ENCODE measurements at places on chromosomes 11 and 22.

DNA sequence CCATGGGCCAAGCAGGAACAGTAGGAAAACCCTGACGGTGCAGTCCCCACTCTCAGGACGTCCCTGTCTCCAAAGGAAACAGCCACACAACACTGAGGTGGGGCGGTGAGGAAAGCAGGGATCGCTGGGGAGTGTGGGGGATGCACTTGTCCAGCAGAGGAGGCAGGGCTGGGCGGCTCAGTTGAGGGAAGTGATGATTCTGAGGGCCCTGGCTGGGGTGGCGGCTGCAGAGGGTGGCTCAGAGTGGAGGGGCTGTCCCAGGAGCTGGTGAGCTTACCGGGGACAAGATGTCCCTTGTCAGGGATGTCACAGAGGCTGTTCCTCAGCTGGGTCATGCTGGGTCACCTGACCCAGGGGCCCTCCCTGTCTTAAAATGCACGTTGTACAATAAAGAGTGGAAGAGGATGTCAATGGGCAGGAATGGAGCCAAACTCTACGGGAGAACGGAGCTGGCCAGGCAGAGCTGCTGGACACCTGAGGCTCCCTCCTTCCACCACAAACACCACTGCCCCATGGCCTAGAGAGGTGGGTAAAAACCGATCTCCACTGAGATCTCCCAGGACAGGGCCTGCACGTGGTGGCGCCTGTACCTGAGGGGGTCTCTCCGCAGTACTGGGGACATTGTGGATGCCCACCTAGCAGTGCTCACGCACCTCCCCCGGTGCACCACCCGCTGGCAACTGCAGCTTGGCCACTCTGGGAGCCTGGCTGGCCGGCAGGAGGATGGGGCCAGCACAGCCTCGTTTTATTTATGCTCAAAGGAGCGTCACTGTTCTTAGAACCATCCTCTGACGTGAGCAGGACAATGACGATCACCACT lies 9.7 kb upstream of the EFCAB6 start:
- no peak for DNase-seq

DNA sequence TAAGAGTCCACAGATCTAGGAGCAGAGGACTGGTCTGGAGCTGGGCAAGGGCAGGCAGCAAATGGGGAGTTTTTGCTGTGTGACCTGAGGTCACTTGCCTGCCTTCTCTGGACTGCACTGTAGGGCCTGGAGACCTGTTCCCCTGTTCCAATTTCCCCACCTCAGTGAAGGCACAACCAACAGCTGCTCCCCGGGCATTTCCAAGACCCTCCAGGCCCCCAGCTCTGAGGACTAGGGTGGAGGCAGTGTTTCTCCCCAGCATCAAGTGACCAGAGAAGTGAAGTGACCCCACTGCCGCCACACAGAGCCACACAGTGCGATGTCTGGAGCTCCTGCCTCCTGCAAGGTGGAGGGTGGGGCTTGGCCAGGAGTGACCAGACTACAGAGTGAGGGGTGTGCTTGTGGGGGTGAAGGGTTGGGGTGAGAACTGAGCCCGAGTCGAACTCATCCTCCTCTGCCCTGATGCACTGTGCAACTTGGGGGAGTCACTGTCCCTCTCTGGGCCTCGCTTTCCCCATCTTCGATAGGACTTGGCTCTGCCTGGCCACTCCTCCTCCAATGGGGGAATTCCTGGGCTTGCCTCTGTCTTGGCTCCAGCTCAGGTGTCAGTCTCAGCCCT lies 21.6 kb downstream of the P2RY2 start:
- DNase-seq, result no peak

DNA sequence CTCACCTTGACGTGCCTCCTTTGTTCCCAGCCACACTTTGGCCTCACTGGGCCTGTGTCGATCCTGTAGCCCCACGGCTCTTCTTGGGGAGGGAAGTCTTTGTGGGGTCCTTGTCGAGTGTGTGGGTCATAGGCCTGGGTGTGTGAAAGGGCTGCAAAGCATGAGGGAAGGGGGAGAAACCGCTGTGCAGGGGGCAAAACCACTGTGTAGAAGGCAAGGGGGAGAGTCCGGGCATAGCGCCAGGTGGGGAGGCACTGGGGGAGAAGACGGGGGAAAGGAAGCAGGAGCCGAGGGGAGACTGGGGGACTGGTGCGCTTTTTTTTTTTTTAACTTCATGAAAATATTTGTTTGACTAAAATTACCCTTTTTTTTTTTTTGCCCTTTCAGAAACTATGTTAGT lies 65.1 kb upstream of the RASD2 start:
- no peak for DNase-seq

DNA sequence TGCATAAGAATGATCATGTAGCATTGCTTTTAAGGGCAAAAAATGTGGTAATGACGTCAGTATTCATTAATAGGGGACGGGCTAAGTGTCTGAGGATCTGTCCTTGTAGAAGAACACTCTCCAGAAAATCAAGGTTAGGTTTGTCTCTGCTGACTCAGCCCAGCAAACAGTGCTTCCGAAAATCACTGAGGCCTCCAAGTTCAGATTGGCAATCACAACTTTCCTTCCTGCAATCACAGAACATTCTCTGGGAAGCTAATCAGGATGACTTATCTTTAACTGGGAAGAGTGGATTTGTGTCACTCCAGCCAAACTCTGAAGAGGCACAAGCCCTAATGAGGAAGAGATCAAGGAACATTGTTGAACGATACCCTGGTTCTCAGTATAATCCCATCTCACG lies 123.2 kb upstream of the LDLRAD3 start:
- no peak for DNase-seq

GRCh38 chr11:45092404-45092785 lies 54.0 kb upstream of the PRDM11 start:
- no peak for DNase-seq

GRCh38 chr11:127496165-127496564 lies 495.6 kb upstream of the KIRREL3 start:
- DNase-seq, result no peak

- DNase-seq, result no peak
Observed at GRCh38 chr11:2975594-2975993, 16.5 kb downstream of the NAP1L4 start.

- DNase-seq, result no peak
Observed at GRCh38 chr11:94129512-94130297, 1.1 kb downstream of the PANX1 start.

- DNase-seq, result no peak
Observed at GRCh38 chr22:31398231-31398630, 1.2 kb upstream of the DRG1 start.

Data from GM12878 (cell line).